A549 treated with Mapracorat at 1 μM for 4 hours (cell line): ENCODE measurements at places on chromosomes 1 and 21. TPM values are rescaled to one million over a fixed set of nuclear protein-coding genes. Genes with fewer than 3 reads are reported as not detected.

Gene CLDN8
- not detected in 5 replicates for total RNA-seq

Gene NBPF6
- 0.15 TPM in 1 of 5 replicates, not detected in the others for total RNA-seq

Gene HAO2
- total RNA-seq: not detected in 5 replicates

Gene DTL
- 17.4 to 23.7 TPM (median 23.2 TPM) in 5 replicates for total RNA-seq

Gene C4BPA
- total RNA-seq: 0.45 to 0.89 TPM (median 0.66 TPM) in 5 replicates

Gene SLAMF9
- total RNA-seq: 0.12 to 0.94 TPM (median 0.49 TPM) in 5 replicates

Gene GPR25
- not detected in 5 replicates for total RNA-seq
